Suprapubic skin (tissue), 4 donors: ENCODE measurements at places on chromosomes 6 and 20. TPM values are rescaled to one million over a fixed set of nuclear protein-coding genes. Genes with fewer than 3 reads are reported as not detected.

The PLA2G7 gene
- total RNA-seq, result 2.8 TPM

The CENPQ gene
- total RNA-seq, result 3.5 TPM

The LINC00237 gene
- total RNA-seq, result not detected

The LRRC73 gene
- total RNA-seq, result 0.34 TPM

The WFDC5 gene
- 409 TPM for total RNA-seq
